ENCODE measurements at places on chromosomes 1 and 21.

DNA sequence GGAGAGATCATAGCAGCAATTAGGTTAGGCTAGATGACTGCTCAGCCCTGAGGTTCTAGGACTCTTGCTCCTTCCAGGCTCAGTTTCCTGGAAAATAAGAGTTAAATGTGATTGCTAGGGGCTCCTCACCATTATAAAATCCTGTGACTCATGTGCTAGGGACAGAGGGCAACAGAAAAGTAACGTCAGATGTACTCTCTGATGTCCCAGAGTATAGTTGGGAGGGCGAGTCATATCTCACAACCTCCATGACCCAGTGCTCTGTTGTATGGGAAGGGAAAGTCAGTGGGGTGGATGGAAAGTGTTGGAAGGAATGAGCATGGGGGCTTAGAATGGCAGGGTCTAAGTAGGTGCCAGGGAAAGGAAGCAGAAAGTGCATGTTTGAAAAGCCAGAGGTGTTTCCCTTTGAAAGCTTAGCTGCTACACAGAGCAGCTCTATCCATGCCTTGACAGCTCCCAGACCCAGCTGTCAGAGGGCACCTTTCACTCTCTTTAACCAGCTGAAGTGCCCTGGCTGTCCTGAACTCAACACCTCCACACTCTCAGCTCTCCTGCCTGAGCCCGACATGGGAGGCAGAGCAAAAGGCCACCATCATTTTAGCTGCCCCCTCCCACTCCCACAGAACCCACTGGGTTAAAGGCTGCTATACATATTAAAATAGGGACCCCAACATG is 11.6 kb downstream of the GJA5 start:
- DNase-seq, result no peak

DNA sequence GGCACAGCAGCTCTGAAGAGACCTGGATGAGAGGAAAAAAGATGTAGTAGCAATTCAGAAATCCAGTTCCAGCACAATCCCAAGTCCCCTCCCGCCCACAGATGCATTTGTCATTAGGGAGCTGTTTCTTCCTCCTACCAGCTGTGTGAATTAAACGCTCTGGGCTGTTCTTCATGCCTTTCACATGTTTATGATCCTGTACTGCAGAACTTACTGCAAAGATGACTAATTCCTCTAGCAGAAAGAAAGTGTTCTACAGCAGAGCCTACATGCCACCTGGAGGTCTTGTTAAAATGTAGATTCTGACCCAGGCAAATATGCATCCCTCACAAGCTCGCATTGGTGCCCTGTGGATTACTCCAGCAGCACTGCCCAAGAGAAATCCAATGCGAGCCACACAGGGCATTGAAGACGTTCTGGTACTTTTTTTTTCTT is 6.5 kb downstream of the ENO1 start:
- no peak for DNase-seq

- no peak for DNase-seq
Observed at GRCh38 chr1:38022810-38023209, 10.3 kb downstream of the UTP11 start.

DNA sequence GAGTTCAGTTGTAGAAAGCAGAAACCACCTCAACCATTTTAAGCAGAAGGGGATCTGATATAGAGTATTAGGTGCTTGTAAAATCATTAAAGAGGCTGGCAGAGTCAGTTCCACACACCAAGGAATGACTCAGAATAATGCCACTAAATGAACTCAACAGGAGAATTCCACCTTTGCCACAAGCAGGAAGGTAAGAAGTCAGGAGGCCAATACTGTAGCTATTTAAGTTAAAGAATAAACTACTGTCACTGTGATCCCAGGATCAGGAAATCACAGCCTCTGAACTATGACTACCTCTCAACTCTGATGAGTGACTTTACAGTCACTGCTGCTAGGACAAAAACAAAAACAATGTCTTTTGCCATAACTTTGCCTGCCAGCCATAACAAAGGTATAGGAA is 52.5 kb upstream of the PRMT6 start:
- no peak for DNase-seq

- DNase-seq, result no peak
Observed at GRCh38 chr1:41399145-41399795, 38.0 kb downstream of the FOXO6 start.

GRCh38 chr1:9824702-9825089 is 931 bp upstream of the CLSTN1 start:
- DNase-seq, result no peak

- DNase-seq, result no peak
Observed at GRCh38 chr1:65795311-65795710, 2.6 kb downstream of the PDE4B start.

GRCh38 chr1:76083189-76083588 is 8.6 kb downstream of the ST6GALNAC3 start:
- no peak for DNase-seq

Measured in BJ (cell line).